ENCODE measurements at places on chromosomes 16 and 17.

DNA sequence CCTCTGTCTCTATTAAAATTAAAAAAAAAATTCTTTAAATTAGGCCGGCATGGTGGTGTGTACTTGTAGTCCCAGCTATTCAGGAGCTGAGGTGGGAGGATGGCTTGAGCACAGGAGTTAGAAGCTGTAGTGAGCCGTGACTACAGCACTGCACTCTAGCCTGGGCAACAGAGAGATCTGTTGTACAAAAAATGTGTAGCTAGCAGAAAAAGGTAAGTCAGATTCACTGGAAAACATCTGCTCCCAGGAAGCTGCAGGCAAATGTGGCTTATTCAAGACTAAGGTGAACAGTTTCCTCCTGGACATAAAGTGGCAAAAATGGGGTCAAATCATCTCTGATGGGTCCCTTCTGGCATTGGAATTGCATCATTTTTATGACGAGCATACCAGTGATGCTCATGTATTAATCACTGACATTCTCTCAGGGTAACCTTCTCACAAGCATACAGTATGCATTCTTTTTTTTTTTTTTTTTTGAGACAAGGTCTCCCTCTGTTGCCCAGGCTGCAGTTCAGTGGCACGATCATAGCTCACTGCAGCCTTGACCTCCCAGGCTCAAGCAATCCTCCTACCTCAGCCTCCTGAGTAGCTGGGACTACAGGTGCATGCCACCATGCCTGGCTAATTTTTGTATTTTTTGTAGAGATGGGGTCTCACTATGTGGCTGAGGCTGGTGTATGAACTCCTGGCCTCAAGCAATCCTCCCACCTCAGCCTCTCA lies 48.7 kb downstream of the CPPED1 start:
- no peak for DNase-seq

- no peak for DNase-seq
Observed at GRCh38 chr16:9323170-9323569, 231.7 kb downstream of the HAPSTR1 start.

GRCh38 chr16:48168075-48168474 lies 12.3 kb upstream of the ABCC12 start:
- DNase-seq: no peak

GRCh38 chr16:769934-770333 lies 9.4 kb downstream of the MSLN start:
- DNase-seq: no peak

DNA sequence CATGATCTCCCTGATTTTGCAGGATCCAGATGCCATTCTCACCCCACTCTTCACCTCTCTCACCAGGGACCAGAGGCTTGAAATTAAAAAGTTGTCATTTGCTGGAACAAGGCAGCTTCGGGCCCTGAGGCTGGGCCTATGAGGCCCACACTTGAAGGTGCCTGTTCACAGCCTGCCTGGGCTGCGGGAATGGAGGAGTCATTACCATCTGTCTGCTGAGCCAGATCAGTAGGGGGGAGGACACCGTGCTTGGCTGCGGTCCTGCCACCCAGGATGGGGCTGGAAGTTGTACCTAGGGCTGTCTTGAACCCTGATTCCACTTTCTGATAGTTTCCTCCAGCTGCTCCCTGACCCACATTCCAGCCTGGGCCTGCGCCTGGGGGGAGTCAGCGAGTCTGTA lies 208.3 kb upstream of the N4BP1 start:
- no peak for DNase-seq

Data from stimulated activated CD8-positive, alpha-beta memory T cell treated with anti-CD3 and anti-CD28 coated beads, Interleukin-4, amount 100 ng/mL, for 4 hours (primary cell).